ENCODE measurements at places on chromosomes 2 and 18.

- DNase-seq: no peak
These were observed 324.7 kb downstream of the MYCN start for GRCh38 chr2:16264931-16265540.

DNA sequence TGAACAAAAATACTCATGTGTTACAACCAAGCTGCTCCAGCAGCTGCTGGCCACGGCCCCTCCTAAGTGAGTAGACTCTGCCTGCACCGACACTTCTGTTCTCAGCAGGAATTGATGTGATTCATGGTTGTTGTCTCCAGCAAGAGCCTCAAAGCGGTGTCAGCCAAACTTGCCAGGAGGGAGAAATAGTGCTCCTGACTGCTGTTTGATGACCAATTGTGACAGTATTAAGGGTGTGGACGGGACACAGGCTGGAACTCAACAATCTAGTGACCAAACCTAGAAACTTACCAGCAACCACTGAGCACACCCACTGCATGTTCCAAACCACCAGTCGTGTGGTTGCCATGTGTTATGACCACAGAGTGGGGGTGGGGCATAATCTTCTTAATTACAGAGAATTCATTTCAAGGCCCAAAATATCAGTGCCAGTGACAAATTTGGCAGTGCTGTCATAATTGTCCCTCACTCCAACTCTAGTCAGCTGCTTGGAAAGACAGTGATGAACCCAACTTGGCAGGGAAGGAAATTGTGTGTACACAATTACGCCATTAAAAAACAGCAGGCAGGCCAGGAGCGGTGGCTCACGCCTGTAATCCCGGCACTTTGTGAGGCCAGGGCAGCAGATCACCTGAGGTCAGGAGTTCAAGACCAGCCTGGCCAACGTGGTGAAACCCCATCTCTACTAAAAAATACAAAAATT lies 30.4 kb downstream of the FBLN7 start:
- no peak for DNase-seq

DNA sequence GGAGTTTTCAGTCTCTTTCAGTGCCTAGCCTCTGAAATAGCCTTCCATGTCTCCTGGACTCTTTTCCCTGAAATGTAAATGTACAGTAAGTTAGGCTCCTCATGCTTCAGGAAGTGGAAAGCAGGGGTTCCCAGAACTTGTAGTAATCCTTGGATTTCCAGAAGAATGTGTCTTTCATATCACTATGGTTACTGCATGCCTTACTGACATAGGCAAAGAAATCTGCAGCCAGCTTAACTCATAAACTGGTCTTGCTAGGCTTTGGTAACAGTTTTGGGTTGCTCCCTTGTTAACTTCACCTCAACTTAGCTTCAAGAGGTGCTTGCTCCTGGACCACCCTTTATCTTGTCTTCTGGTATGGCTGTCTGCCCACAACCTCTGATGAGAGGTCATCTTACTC lies 686.8 kb upstream of the DDX18 start:
- no peak for DNase-seq

DNA sequence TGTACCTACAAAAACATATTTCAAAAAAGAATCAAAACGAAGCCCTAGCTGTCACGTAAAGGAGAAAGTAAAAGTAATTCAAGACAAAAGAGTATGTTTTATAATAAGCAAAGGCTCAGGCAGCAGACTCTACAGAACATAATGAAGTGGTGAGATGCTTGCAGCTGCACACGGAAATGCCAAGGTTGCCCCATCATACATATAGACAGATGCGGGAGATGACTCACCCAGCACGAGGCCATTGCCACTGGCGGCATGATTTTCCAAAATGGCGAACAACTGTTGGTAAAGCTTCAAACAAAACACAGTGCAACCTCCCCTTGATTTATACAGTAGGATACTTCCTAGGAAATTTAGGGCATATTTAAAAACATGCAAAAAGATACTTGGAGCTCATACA lies 26.0 kb upstream of the C1QL2 start:
- no peak for DNase-seq

- no peak for DNase-seq
These were observed 46.7 kb downstream of the EN1 start for GRCh38 chr2:118800736-118801135.

- no peak for DNase-seq
These were observed at the start of gene ITGB6 for GRCh38 chr2:160199683-160200389. Gene ITGB6 (minus strand): TSS chr2:160200272. CDS start chr2:160200063, 209 bp downstream.

- no peak for DNase-seq
These were observed 681.2 kb downstream of the RNF144A start for GRCh38 chr2:7598402-7598801.

GRCh38 chr2:108385411-108386071 lies 7.8 kb downstream of the SULT1C4 start:
- no peak for DNase-seq

DNA sequence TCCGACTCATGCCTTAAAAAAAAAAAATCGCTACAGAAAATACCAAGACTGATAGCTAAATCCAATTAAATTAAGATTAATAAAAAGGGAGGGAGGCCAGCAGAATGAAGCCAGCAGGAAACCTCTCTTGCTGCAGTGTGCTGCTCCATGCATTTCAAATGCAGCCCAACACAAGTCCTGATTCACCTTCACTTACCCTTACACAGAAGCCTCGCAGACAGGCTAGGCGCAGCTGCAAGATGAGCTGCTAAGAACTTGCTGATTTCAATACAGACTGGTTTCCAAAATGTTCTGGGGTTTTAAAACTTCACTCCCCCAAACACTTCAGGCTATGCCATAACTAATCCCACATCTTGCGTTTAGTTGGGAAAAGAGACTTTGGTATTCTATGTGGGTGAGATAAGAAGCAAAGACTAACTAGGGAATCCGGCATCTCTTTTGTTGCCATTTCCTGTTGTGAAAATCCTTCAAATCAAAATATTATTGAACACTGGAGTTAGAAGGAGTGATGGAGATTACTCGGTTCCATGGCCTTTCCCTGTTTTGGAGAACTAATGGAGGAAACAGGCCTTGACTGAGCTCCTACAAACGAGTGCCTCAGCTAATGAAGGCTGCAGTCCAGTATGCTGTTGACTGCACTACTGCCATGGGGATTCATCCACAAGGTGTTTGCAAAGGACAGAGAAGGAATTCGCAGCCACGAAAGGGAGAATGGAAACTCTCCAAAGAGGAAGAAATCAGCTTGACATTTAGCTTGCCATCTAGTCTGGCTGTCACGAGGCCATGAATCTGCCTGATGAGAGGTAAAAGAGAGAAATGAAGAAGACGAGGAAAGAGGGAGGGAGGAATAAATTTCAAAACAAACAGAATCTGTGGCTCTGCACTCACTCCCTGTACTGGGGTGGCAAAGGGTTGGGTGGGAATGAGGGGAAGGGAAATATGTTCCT lies 67.3 kb downstream of the CLHC1 start:
- no peak for DNase-seq

DNA sequence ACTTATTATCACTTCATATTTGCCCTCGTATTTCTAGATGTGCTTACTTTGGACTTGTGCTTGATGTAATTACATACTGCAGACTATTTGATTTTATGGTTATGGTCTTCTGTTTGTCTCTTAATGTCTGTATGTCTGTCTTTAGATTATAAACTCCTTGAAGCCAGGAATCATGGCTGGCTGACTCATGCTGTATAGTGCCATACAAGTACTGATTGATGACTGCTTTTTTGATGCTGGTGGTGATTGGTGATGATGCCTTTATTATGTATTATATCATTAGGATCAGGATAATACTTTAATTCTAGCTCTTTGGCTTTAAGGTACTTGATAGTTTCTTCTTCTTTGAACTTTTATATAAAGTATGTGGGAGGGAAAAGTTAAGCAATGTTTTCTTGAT lies 17.3 kb downstream of the SMCHD1 start:
- DNase-seq: no peak

DNA sequence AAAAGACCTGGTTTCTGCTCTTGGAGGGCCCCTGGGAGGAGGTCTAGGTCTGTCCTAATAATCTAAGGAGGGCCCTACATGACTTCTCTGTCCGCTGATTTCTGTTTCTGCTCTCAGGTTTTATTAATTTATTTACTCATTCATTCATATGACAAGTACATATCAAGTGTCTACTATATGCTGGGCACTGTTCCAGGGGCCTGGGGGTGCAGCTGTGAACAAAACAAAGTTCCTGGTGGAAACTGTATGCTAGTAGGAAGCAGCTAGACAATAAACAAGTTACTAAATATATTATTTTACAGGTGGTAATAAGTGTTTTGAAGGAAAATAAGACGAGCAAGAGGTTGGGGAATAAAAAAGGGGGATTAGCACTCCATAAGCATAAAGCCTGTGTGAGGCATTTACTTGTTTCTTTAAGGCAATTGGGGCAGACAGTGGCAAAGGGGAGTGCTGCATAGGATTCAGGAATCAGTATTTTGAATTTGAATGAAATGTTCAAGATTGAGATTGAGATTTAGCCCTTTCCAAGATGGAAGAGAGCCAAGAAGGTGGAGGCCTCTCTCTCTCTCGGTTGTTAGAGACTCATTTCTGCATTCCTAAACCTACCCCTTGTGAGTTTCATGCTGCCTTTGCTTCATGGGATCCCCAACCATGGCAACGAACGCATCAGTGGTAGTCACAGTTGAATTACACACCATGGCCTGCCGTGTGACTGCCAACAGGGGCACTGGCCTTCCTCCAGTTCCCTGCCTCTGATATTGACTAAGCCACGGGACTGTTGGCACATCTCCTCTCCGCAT lies 28.3 kb downstream of the DRC1 start:
- DNase-seq: no peak

- no peak for DNase-seq
These were observed 11.7 kb downstream of the LYPD6B start for GRCh38 chr2:149050188-149050587.

DNA sequence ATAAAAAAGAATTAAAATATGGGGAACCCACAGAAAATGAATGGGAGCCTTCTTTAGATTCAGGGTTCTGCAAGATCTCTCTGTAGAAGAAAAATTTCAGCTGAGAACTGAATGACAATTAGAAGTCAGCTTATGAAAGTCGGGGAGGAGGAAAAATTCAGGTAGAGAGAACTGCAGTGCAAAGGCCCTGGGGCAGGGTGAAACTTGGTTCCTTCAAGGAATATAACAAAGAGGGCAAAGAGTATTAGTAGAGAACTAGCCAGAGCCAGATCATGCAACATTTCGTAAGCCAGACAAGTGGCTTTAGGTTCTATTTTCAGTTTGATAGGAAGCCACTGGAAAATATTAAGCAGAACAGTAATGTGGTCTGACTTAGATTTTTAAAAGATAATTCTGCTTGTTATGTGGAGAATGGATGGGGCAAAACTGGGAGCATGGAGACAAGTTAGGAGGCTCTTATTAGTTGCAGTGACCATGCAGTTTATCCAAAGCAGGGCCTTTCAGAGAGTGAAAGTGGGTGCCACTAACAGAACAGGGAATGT lies 27.9 kb downstream of the RAB27B start:
- no peak for DNase-seq
